ENCODE measurements at places on chromosomes 3 and 15. TPM values are rescaled to one million over a fixed set of nuclear protein-coding genes. Genes with fewer than 3 reads are reported as not detected.
A peak's percentile ranks its signal among the peaks of the same experiment; 100 is the strongest.

DNA sequence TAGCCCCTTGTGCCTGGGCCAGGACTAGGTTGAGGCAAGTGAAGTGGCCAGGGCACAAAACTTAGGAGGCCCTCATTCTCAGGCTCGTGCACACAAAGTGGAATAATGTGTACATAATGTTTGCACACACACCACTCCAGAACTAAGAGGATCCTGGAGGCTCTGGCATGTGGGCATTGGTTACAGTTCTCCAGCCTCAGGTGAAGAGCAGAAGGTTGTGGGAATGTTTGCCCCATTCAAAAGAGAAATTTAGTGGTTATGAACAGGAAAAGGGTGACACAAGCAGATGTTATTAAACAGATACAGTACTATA, 31.3 kb downstream of the ASB7 start:
- no peak for DNase-seq

KLHL6 gene
- 0.07 TPM for total RNA-seq

- DNase-seq, result no peak
Observed at GRCh38 chr3:185552358-185552877, at the start of gene LIPH. LIPH (minus strand) TSS chr3:185552588; CDS start chr3:185552471, 117 bp downstream.

RPN1 gene
- 148 TPM for total RNA-seq

DNA sequence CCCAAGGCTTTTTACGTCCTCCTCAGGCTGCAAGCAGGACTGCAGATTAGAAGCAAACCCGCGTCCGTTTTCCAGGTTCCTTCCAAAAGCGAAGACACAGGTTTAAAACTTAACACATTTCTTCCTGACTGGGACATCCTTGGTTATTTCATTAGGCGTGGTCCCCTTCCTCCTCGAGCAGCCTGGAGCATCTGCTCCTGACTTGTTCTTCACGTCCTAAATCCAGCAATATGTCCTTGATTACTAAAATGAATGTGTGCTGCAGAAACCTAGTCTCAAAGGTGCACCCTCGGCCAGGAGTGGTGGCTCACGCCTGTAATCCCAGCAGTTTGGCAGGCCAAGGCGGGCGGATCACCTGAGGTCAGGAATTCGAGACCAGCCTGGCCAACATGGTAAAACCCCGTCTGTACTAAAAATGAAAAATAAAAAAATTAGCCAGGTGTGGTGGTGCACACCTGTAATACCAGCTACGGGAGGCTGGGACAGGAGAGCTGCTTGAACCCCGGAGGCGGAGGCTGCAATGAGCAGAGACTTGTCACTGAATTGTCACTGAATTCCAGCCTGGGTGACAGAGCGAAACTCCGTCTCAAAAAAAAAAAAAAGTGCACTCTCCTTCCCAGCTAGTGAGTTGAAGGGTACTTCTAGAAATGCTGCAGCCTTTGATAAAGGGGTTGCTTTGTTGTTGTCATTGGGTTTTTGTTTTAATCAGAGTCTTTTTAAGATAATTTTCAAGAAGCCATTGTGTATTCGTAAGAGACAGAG, 842 bp upstream of the LRIG1 start:
- DNase-seq, result no peak

DNA sequence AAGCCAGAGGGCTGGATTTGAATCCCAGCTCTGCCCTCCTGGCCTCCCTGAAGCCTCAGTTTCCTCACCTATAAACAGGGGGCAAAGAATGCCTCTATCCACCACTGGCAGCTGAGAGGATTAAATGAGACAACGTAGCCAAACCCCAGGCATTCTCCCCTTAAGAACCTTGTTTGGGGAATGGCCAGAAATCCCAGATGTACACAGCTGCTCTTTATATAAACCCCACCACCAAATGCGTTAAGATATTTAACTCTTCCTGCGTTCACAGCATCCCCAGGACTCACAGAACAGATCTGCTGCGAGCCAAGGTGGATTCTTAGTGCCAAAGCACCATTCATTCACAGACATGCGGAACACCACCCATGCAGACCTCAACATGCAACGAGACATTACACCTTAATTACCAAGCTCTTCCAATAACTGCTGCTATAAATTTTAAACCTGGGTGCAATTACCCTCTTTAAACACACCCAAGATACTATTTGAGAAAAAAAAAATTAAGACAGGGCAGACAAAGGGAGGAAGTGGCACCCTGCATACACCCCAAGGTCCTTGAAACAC, 5.2 kb downstream of the TLE3 start:
- DNase-seq, result no peak

- DNase-seq, result no peak
Observed at GRCh38 chr3:48747015-48747615, 30.1 kb upstream of the IP6K2 start.

DNA sequence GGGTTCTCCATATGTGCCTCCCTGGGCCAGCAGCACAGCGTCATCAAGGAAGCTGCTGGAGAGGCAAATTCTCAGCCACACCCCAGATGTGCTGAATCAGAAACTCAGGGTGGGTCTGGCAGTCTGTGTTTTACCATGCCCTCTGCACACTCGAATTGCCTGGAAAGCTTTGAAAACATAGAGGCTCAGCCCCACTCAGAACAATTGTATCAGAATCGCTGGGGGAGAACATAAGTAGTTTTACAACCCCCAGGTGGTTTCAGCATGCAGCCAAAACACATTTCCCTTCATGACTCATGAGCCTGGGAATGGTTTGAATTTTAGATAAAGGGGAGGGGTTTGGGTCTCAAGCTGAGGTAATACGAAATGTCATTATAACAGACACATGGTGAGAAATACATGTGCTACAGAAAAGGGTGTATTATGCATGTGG, 9.6 kb downstream of the TGM4 start:
- no peak for DNase-seq

TKT gene
- 181 TPM for total RNA-seq

DNA sequence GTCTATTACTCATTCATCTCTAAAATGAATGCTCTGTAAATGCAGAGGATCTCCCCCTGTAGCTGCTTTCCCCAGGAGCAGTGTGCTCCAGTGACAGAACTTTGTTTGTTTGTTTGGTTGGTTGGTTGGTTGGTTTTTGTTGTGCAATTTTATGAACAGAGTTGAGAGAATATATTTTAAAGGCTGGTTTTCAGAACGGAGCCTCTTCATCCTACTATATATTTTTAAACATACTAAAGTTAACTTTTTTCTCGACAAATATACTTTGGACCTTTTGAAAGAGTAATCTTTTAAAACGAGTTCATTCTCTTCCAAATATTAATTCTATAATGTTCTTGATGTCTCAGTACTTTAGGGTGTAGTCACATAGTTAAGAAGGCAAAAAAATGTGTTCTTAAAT, 20.2 kb downstream of the RYR3 start:
- DNase-seq, result no peak

DNA sequence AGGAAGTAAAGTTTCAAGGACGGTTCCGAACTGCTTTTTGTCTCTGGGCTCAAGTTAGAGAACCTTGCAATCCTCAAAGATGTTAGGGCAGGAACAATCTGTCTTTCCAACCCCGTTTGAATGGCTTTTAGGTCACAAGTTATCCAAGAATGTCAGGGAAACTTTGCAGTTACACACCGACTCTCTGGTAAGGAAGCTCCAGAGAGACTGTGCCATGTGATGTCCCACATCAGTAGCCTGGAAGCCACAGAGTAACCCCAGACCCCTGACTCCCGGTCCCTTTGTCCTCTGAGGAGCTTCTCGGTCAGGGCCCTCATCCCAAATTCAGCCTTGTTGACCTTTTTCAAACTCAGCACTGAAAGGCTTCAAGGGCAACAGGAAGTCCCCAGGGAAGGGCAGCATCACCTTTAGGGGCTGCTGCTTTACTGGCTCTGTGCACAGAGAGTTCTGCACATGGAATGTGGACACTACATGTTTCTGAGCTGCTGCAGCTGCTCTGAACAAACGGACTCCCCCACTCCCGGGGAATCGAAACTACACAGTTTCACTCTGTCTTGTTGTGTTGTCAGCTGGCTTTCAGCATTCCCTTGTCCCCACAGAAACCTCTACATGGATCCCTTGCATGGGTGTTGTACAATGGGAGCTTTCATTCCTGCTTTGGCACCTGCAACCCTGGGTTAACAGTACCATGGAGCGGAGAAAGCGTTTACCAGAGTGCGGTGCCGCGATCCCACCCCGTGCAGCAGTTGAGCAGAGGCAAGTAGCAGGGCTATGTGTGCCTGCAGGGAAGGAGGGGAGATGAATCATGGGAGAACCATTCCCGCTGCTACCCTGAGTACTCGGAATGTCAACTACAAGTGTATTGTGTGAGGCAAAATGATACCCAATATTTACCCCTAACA, 408.2 kb upstream of the THBS1 start:
- DNase-seq, result no peak

- DNase-seq, result no peak
Observed at GRCh38 chr3:152234657-152235375, 33.9 kb upstream of the MBNL1 start.

LRRIQ4 gene
- total RNA-seq, result 0.11 TPM

GRCh38 chr3:29758434-29759322, 477.8 kb downstream of the RBMS3 start:
- DNase-seq, result no peak

GRCh38 chr15:26295336-26296085, 432.4 kb upstream of the ATP10A start:
- no peak for DNase-seq

DNA sequence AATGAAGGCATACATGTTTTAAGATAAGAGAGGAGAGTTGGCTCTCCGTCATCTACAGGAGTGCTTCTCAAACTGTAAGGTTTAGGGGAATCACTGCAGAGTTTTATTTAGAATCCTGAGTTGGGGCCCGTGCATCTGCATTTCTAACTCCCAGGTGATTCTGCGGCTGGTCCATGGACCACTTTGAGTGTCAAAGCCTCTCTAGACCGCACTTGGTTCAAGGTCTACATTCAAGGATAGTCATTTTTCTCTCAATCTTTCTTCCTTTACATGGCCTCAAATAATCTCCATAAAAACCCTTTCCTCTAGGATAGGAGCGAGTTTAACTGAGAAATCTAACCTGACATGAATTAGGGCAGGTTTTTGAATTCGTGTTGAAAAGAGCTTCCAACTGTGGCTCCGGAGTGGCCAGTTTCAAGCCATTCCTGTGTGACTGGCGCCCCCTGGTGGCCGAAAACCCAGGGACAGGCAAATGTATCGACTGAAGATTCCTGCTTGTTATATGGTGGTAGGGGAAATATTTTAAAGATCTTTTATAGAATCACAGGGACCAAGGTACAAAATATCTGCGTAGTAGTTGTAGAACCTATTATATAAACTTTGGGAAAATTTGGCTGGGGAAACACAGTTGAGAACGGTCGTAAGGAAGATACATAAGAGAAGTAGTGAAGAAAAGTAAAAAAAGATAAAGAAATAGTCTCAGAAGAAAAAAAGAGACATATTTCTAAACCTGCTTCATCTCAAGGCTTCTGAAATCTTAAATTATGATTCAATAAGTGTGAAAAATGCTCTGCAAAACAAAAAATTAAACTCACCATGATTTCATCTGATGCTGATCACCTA, 11.9 kb downstream of the GABRR3 start:
- DNase-seq, result peak; percentile 98

DNA sequence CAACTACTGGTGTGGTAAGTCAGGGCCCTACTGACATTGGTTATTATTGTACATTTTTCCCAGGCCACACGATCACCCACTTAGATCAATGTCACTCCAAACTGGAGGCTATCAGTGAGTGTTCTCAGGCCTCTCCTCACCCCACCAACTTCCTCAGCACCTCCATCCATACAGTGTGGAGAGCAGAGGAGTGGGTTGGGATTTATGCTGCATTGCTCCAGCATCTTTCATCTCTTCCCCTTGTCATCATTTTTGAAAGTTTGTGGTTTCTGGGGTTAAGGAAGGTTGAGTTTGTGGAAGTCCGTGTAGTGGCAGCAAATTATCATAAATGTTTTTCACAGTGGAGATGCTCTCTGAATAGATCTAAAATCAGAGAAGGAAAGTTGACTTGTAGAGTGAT, 60.2 kb downstream of the TLNRD1 start:
- DNase-seq, result no peak

DNA sequence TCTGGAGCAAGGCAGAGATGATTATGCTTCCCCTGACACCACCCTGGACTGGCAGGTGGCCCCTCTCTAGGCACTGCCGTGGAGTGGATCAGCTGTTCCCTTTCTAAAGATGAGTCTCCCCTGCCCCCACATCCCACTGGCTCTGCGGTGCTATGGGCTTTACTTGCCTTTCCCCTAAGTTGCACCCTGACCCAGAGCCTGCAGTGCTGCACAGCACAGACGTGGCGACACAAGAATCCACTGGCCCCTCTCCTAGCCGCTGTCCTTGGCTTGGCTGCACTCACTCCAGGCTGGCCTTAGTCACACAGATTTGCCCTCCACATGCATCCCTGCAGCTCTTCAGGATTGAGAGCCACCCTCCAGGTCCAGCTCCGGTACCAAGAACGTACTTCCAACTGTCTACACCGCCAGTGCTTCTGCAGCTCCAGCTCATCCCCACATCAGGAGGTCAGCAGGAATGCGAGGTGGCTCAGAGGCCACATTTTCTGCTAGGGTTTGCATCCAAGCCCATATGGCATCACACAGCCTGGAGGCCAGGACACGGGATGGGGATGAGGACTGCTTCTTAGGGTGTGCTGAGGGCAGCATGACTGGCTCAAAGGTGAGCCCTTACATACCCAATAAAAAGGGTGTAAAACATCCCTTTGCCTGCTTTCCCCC, 82.4 kb upstream of the RASGRF1 start:
- no peak for DNase-seq

TRPC1 gene
- 15.5 TPM for total RNA-seq

GRCh38 chr3:186760141-186760833, 23.1 kb upstream of the EIF4A2 start:
- no peak for DNase-seq

FANCD2 gene
- 17.9 TPM for total RNA-seq

REC114 gene
- not detected for total RNA-seq

KIF7 gene
- total RNA-seq, result 26.6 TPM

GRCh38 chr15:52037889-52038505, 19.0 kb downstream of the MAPK6 start:
- no peak for DNase-seq

MORC1 gene
- 0.18 TPM for total RNA-seq

GRCh38 chr3:64945171-64945729, 257.4 kb upstream of the ADAMTS9 start:
- DNase-seq, result no peak

DNA sequence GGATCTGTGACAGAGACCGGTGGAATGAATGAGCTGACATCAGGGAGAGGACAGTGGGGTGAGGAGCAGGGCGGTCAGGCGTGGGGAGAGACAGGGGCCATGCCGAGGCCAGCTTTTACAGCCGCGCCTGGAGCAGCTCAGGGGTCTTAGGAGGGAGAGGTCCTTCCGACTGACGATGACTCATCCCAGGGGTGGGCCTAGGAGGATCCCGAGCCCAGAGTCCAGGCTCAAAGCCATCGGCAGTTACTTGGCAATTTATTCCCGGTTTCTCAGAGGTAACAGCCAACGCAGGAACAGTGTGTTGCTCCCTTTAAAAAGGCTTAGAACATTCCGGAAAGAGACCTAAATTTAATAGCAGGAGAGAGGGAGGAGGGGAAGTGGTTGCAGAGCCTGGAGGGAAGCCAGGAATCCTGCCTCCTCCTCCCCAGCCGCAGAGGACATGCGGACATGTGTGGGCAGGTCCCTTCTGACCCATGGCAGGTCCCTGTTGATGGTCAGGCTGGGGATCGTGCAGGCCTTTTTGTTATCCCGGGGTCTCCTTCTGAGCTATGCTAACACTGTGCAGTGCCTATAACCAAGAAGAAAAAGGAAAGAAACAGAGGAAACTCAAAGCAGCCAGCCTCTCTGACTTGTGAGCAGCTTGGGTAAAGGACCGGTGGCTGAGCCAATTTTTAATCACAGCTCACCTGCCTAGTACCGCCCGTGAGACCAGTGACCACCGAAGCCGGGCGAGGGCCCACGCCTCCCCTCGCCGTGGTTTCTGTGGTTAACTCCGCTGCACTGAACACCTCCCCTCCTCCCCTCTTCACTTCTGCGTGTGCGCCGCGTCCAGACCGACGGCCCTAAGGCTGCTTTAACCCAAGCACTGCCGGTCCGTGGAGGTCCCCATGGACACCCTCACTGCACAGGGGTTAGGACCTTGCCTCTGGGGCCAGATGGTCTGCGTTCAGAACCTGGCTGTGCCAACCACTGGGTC, 392.4 kb upstream of the PROK2 start:
- DNase-seq, result no peak
